Stimulated activated CD4-positive, alpha-beta T cell treated with anti-CD3 and anti-CD28 coated beads, Interleukin-4, amount 100 ng/mL, for 4 hours (primary cell): ENCODE measurements at places on chromosomes 11 and 22.

DNA sequence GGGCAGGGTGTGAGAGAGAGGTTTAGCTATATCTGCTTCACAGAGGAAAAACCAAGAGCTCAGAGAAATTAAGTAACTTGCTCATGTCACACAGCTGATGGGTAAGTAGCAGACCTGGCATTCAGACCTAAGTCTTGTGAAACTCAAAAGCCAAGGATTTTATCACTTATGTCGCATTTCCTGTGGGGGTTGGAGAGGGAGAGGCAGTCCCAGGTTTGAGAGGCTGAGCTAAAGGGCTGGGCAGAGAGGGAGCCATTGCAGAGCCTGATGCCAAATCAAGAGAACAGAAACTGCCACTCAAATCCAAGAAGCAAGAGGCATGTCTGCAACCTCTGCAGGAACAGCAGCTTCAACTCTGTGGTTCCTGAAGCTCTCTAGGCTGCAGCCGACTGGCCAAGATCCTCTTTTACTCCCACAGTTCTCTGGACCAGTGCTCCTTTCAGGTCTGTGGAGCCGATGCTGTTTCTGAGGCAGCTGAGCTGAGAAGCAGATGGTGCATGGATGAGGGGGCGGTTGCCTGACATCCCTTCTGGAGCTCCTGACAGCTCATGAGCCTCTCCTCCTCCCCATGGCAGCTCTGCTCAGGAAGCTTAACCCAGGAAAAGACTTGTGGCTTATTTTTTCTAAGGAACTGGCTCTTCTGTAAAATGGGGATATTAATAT, 47.6 kb upstream of the NAV2 start:
- no peak for DNase-seq

- DNase-seq = no peak
These were observed 76.1 kb downstream of the SOX6 start for GRCh38 chr11:16280256-16280682.

- peak; percentile 80 for DNase-seq
These were observed 14.5 kb upstream of the DGKZ start for GRCh38 chr11:46332568-46333393.

- no peak for DNase-seq
These were observed 43.4 kb downstream of the PKNOX2 start for GRCh38 chr11:125207866-125208425.

- no peak for DNase-seq
These were observed 492.9 kb upstream of the KIRREL3 start for GRCh38 chr11:127493330-127494022.

DNA sequence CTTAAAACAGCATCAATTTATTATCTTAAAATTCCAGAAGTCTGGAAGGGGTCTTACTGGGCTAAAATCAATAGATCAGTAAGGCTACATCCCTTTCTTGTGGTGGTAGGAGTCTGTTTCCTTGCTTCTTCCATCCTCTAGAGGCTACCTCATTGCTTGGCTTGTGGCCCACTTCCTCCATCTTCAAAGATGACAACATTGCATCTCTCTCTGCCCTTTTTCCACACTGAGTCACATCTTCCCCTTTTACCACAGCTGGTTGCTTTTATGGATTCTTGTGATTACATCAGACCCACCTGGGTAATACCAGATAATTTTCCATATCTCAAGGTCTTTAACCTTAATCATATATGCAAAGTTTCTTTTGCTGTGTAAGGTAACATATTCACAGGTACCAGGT, 60.9 kb downstream of the GRIA4 start:
- DNase-seq = no peak

DNA sequence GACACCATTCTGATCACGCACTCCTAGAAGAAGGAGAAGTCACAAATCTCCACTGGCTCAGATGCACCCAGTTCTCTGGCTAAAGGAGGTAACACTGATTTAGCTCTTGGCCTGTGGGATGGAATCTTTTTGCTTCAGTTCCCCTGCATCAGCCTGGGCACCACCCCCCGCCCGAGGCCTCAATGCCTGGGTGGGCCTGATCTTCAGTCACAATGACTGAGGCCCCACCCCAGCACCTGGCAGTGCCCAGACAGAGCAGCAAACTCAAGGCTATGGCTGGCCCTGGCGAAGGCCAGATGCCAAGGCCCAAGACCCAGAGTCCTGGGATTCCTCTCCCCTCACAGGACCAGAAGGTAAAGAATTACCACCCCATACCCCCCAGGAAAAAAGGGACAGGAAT, 5.0 kb downstream of the CYB561A3 start:
- no peak for DNase-seq

DNA sequence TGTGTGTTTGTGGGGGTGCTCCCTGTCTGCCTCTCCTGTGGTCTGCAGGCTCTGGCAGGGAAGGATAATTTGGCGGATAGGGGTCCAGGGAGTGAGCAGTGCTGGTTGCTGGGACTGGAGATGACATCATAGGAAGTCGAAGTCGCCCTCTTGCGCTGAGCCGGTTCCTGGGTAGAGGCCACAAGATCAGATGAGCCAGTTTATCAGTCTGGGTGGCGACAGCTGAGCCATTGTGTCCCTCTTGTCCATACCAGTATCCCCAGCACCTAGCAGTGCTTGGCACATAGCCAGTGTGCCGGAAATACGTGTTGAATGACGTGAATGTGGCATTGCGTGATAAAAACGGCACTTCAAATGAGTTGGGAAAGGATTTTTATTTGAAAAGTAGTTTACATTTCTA, 9.8 kb downstream of the APOL5 start:
- DNase-seq = no peak

DNA sequence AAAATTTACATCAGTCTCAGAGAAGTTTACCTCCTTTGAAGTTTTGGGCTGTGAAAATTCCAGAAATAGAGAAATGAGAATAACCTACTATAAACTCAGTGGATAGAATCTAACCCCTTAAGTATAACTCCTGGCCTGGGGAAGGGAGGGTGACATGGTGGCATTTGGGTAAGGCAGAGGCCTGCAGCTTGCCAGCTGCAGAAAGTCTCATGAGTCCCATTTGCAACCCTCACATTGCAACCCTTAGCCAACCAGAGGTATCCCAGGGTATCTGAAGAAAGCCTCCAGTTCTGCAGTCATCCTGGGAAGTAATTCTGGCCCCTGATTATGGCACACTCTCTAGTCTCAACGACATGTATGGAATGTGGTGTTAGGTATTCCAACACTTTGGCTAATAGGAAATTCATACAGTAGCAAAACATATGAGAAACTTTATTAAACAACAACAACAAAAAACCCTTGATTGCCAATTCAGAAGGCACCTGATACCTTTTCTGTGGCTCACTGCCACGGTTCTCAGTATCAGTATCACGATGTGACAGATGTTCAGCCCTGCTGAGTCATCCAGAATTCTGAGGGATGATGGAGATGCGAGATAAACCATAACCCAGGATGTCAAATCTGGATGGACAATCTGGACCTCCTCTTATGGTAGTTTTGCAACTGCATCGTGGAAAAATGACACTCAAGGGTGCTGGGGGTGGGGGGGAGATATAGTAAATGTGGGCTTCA, 743.4 kb downstream of the NELL1 start:
- DNase-seq = no peak

DNA sequence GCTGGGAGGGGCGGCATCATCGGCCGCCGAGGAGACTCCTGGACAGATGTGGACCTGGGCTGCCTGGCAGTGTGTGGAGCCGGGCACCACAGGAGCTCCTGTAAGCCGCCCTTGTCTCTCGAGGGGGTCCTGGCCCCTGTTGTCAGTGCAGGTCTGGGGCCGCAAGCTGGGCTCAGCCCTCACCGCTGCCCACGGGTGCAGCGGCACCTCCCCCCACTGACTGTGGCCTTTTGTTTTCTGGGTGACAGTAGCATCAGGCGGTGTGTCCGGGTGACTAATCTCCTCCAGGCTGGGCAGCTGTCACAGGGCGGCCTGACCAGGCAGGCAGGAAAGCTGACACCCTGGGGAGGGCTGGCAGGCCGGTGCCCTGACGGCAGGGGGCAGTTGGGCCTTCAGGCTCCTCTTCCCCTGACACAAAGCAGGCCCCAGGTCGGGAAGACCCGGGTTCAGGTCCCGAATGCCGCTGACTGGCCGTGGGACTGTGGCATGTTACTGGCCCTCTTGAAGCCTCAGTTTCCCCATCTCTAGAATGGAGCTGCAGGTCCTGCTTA, 16.3 kb downstream of the DGKZ start:
- no peak for DNase-seq

- DNase-seq = peak; percentile 13
These were observed 130.8 kb downstream of the CEP164 start for GRCh38 chr11:117458275-117459122.

DNA sequence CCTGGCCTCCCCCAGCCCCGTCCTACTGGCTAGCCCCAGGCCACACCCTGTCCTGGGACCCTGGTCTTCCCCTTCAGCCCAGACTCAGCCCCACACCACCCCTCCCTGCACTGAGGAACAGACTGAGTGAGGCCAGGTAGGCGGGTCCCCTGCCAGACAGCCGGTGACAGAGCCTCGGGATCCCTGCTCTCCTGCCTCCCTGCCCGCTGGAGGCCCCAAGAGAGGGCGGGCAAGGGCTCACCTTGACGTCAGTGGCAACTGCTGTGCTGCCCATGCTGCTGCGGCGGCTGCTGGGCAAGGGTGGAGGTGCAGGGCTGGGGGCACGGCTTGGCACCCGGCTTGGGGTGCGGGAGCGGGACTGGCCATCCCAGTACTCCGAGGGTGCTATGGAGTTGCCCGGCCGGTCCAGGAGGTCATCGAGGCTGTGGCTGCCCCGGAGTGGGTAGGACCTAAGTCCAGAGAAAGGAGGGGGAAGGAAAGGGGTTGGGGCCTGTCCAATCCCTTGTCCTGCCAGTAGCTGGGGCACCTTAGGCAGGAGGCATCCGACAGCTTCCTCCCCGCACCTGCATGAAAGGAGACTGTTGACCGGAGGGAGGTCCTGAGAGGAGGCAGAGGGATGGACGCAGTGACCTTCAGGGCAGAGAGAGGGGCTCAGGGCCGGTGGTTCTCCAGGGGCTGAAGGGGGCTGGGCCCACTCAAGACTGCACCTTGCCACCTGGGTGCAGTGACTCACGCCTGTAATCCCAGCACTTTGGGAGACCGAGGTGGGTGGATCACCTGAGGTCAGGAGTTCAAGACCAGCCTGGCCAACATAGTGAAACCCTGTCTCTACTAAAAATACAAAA, 2.2 kb upstream of the SLC16A8 start:
- DNase-seq = no peak

DNA sequence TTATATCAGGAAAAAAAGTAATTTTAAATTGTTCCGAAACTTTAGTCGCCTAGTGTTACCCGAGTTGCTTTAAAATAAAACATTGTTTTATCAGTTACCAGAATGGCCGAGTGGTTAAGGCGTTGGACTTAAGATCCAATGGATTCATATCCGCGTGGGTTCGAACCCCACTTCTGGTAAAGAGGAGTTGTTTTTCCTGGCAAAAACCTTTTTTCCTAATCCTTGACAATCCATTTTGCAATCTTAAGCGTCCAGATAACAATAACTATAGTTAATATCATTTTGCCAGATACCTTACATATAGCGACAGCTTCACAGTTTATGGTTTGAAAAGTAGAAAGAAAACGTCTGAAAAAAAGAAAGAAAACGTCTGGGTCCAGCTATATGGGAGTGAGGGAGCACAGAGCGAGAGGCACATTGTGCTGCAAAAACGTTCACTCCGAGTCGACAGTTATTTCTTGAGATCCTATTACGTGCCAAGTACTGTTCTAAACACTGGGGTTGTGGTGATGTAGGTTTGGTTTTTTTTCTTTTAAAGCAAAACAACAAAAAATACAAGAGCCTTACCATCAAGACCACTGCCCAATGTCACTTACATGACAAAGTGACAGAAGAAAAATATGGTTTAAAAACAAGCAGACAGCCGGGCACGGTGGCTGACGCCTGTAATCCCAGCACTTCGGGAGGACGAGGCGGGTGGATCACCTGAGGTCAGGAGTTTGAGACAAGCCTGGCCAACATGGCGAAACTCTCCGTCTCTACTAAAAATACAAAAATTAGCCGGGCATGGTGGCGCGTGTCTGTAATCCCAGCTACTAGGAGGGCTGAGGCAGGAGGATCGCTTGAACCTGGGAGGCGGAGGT, 40.6 kb downstream of the OR4D9 start:
- DNase-seq = no peak
